GM12878 (cell line): ENCODE measurements at places on chromosomes 12 and 14.

- peak; percentile 73 for DNase-seq
Measured at GRCh38 chr14:89681086-89682018, 264.3 kb upstream of the FOXN3 start.

- DNase-seq = no peak
Measured at GRCh38 chr14:51228890-51229289, 11.2 kb upstream of the TMX1 start.

- no peak for DNase-seq
Measured at GRCh38 chr14:81986005-81986404, 452.4 kb upstream of the SEL1L start.

DNA sequence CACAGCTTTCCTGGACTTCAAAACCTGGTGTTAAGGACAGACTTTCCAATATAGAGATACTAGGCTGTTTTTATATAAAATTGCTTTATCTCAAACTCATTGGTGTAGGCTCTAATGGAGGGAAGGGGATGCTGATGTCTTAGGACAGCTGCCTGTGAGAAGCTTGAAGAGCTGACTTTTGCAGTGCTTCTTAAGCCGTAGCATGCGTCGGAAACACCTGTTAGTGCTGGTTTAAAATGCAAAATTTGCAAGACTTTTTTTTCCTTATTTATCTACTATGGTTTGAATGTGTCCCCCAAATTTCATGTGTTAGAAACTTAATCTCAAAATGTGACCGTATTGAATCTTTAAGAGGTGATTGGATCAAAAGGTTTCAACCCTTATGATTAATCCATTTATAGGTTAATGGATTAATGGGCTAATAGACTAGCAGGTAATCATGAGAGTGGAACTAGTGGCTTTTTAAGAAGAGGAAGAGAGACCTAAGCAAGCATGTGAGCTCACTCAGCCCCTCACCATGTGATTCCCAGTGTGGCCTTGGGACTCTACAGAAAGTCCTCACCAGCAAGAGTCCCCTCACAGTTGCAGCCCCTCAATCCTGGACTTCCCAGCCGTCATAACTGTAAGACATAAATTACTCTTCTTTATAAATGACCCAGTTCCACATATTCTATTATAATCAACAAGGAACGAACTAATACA is 60.9 kb upstream of the FUT8 start:
- no peak for DNase-seq

GRCh38 chr12:91111366-91112325 is at the start of gene LUM:
Gene LUM, minus strand, starts transcription at chr12:91111494. Its CDS starts 2,515 bp downstream, at chr12:91108979.
- DNase-seq = no peak

GRCh38 chr14:75335571-75335970 is 56.9 kb downstream of the FOS start:
- peak; percentile 45 for DNase-seq

DNA sequence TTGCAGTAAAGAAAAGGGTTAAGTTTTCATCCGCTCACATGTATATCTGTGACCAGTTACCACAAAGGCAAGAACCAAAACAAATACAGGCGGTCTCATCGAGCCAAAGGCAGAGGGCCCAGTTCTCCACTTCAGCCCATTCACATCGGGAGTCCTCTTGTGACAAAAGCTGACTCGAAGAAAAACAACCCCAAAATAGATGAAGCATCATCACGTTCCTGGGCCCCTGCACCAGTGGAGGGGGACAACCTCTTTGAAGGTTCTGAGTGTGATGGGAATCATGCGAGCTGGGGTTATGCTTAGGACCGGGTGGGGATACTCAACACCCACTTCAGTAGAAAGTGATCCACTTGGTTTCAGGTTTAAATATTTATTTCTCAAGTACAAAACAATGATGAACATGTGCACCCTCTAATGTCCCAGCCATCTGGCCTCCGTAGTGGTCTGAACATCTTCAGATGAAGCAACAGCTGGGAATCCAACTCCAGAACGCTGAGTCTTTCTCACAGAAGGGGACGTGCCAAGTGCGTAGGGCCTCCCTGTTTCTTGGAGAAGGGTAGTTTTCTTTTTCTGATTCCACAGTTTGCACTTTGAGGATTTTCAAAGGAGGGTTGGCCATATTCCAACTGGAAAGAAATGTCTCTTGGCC is 8.4 kb downstream of the GSC start:
- no peak for DNase-seq

DNA sequence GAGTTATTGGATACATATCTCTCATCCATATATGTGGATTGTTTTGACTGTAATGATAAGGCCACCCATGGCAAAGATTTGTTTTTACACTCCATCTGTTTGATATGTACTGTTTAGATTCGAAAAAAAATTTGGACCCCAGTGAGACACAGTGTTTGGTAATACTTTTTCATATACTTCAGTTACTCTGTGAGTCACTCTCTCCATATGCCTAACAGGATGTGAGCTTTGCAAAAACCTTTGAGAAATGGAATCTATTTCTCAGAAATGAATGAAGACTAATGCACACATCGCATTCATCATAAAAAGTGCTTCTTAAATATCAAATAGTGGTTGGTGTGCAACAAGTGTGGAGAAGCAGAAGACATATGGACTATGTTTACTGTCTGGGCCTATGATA is 781.5 kb downstream of the SLC6A15 start:
- DNase-seq = no peak

GRCh38 chr14:74292061-74292460 is 10.7 kb downstream of the ABCD4 start:
- DNase-seq = no peak

DNA sequence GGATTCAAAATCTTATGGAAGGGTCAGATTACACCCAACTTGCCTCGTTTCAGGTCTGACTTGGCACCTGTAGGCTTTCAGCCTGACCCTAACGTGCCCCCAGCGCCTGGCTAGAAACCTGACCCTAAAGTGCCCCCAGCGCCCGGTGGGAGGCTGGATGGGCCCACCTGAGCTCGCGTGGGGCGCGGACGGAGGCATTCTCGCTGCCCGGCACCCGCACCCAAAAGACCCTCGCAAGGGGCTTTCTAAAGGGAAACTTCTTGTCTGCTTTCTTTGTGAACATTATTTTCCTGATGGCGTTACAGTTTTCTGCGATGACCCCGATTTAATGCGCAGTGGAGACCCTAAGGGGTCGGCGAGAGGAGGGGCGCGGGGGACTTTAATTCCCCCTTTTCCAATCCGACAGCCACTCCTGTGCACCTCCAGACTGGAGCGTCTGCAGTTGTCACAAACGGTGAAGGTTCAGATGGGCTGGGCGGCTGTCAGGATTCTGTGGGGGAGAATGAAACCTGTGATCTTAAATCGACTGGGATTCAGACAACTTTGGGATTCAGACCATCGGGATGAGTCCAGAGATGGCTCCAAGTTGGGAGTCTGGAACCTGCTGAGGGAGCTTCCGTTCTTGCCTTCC is 751 bp upstream of the HRK start:
- no peak for DNase-seq

- DNase-seq = no peak
Measured at GRCh38 chr12:129605666-129606065, 298.2 kb downstream of the TMEM132D start.

GRCh38 chr12:48119834-48120195 is 651 bp downstream of the PFKM start:
- DNase-seq = no peak

- no peak for DNase-seq
Measured at GRCh38 chr14:49487238-49487637, 98.9 kb downstream of the RPS29 start.

DNA sequence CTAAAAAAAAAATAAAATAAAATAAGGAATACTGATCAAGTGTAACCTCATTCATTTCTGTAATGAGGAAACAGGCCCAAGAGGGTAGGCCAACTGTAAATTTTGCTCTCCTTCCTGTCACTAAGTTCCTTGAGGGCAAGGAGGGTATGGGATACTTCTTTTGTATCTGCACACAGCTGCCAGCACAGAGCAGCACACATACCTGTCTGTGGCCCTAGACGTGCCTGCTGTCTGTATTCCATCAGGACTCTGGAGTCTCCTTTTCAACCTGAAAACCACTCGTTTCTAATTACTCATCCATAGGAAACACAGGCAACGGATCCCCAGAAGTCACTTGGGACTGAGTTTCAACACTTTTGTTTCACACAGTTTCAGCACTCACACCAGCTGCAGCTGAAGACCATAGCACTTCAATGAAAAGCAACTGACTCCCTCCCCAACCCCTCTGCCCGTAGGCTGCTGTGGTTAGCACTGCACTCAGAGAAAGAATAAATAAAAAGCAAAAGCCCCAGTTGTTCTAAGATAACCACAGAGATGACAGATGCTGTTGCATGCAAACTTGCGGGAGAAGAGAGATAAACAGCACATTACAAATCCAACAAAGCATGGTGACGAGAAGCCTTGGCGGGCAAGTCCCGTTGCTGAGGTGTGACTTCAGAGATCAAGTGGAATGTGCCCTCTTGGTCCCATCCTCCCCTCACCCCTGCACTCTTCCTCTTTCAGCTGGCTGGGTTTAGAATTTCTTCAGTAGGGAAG is 24.9 kb downstream of the CRACR2A start:
- DNase-seq = peak; percentile 66

DNA sequence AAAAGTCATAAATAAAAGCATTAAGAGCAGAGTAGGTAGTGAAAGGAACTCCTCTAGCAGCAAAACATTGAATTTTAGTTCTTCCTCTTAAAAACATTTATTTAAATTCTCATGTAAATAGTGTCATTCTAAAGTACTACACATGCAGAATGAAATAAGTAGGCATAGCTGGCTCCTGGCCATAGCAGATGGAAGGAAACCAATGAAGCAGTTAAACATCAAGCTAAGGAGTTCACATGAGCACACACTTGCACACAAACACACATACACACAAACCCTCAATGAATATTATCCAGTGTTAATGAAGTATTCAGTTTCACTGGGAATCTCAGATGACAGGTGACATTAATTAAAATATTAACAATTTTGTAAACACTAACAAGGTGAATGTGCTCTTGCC is 69.3 kb downstream of the SLC35F4 start:
- no peak for DNase-seq

GRCh38 chr12:31631023-31631724 is 28.3 kb upstream of the ETFBKMT start:
- no peak for DNase-seq

GRCh38 chr14:46717211-46717610 is 65.6 kb upstream of the RPL10L start:
- no peak for DNase-seq

DNA sequence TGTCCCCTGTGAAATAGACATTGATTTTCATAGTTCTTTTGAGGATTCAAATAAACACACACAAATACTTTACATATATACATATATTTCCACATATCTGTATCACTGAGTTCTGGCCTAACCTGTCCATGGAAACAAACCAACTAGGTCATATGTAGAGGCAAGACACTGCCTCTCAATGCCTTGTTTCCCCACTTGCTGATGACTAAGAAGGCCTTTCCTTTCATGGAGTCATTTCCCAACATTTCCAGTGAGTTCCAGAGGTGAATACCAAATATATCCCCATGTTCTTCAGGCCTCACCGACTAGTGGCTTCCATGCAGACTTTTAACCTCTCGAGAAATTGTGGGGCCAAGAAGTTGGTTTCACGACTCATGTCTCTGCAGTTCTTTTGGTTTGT is 120.8 kb downstream of the DNAI7 start:
- DNase-seq = no peak

DNA sequence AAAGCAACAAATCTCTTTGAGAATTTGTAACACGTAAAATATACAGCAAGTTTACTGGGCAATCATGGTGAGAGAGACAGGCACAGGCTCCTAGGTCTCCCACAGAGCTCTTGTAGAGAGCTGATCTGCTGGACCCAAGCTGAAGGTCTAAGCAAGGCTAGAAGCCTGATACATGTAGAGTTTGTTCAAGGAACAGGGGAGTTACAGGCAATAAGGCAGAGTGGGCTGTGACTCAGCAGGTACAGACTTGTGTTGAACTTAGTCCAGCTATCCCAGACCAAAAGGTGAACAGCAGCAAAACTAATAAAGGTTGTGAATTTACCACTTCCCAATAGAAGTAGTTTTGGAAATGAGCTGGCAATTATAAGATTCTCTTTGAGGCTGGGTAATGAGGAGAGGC is 273.6 kb downstream of the GRIN2B start:
- DNase-seq = no peak

- DNase-seq = no peak
Measured at GRCh38 chr12:132125736-132126135, 18.4 kb downstream of the DDX51 start.

DNA sequence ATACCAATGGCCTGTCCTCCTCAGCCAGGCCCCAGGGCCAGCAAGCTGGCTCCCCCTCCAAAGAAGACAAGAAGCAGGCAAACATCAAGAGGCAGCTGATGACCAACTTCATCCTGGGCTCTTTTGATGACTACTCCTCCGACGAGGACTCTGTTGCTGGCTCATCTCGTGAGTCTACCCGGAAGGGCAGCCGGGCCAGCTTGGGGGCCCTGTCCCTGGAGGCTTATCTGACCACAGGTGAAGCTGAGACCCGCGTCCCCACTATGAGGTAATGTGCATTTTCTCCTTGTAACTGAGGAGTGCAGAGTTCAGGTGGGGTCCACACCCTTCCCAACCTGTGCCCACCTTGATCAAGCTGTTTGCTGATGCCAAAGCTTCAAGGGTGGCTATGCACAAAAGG is 23.4 kb downstream of the ACACB start:
- no peak for DNase-seq

DNA sequence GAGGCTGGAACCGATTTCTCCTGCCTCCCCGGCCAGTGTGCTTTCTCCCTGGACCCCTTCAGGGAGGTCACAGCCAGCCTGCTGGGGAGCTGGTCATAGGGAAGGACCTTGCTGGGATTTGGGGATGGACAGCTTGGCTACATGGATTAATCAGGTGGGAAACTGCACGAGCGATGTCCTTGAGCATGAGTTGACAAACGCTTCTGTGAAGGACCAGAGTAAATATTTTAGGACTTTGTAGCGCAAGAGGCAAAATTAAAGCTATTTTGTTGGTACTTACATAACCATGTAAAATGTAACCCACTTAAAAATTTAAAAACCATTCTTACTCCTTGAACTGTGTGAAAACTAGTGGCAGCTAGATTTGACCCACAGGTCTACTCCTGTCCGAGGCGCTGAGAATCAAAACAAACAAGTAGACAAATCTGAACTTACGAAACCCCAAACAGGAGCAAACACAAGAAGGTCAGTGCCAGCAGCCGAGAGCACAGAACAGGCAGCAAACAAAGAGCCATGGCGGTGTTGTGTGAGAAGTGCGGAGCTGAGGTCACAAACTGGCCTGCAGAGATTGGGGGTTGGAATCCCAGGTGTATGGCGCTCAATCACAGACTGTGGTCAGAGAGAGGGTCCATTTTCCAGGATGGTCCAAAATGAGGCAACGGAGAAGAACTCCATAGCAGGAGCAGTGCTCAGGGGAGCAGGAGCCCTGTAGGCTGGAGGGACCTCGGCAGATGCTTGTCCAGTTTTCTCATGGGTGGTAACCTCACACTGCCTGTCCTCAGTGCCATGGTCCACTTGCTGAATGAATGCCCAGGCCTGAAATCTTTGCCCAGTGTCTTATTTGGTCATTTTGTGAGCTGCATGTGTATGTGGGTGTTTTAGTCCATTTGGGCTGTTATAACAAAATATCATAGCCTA is 79.2 kb upstream of the CLMN start:
- DNase-seq = no peak

- no peak for DNase-seq
Measured at GRCh38 chr14:94345344-94346064, 22.4 kb upstream of the SERPINA6 start.
